Hematopoietic multipotent progenitor cell treated with erythropoietin and hydrocortisone succinate and interleukin-3 and kit ligand, for 8 days (in vitro differentiated cells): ENCODE measurements at places on chromosomes 5 and 9.
A peak's percentile ranks its signal among the peaks of the same experiment; 100 is the strongest.

DNA sequence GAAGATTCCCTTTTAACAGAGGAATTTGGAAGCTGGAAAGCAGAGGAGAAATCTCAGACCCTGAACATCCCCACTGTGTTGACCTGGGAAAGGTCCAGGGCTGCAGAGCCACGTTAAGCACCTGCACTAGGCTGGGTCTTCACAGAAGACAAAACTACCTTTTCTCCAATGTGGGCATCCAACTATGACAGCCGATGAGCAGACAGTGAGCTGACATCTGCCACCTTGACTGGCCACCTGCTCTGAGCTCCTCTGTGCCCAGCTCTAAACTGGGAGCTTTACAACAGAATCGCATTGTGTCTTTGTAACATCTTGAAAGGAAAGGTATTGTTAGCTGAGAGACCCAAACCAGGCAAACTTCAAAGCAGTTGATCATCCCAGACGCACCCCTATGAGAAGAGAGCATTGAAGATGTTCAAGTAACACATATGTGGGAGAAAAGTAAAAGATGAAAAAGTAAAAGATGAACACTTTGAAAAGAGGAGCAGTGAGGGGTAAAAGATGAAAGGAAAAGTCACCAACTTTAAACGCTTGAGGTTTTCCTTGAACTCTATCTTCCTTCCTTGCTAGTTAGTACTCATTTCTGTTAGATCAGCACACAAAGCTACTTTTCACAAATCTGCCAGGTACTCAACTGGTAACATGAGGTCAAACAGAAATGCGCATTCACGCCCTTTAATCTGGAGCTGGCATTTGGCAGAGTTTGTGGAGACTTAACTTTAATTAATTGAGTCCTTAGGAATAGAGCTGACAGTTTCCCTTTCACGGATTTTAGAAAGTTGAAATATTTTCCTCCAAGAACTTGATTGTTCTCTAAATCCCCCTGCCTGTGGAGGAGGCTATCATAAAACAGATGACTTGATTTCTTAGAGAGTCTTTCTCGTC is 53.2 kb upstream of the CTXN3 start:
- DNase-seq = no peak

- DNase-seq = no peak
These were observed 49.7 kb downstream of the MYO10 start for GRCh38 chr5:16886366-16886736.

DNA sequence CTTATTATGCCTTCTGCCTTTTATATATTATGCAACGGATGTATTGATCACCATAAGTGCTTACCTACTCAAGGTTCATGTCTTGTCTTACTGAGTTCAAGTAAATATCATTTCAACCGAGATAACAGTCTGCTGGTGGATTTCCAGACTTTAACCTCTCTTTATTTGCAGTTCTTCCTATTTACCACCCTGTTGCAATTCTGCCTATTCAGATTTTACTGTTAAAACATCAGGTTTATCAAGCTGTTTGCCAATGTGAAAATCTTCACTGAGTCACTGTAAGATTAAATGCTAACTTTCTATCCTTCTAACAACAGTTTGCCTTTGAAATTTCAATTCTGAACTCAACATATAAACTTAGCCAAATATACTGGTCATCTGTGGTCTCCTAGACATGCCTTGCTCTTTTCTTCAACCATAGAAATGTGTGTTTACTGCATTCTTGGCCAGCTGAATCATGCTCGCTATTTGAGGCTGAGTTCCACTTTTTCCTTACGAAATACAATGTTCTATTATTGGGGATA is 471.7 kb upstream of the RORB start:
- DNase-seq = no peak

DNA sequence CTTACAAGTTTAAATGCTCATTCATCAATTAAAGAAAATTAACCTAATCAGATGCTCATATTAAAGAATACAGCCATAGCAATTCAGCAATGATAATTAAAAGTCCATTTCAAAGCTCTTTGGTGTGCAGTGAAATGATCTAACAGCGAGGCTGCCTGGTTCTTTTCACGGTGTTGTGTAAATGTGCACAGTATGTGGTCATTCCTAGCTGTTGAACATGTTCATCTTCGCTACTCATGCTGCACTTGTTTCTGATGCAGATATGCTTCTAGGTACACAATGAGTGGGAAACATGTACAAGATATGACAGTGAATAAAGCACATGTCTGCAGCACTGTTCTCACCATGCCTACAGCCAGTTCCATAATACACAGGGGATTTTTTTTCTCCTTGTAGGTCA is 163.5 kb downstream of the NR2F1-AS1 start:
- DNase-seq = no peak

GRCh38 chr9:99544526-99544925 is 277.2 kb upstream of the NR4A3 start:
- no peak for DNase-seq

GRCh38 chr5:119578937-119579336 is 50.4 kb upstream of the FAM170A start:
- DNase-seq = peak; percentile 80

DNA sequence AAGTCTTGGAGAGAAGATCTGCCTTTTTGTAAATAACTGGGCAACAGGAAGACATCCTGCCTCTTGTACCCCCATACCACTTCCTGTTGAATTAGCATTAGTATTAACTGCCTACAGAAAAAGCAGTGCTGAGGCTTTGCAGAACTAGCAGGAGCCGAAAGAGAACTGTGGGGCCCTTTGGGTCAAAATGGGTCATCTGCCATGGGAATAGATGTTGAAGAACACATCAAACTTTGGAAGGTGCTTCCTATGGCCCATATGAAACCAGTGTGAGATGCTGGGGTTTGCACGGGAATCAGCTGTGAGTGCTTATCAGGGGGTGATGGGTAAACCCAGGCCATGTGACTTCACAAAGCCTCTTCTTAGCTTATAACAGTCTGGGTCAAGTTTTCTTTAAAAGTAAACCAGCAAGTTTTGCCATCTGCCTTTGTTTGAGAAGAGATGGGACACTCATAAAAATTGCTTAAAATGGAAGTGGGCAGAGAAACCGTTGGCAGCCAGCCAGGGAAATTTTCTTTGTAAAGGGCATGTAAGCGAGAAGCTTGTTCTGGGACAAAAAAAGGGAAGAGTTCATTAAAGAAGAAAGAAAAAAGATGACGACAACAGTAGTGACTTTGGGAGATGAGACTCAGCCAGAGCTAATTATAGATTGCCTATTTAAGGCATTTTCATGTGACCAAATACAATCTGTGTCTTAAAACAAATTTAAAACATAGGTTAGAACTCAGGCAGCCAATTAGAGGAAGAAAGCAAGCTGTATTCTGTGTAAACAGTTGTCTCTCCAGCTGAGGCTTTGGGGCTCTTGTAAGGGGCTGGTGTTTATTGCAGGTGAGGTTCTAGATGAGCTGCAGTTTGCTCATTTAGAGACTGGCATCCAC is 4.4 kb downstream of the SLC25A25 start:
- DNase-seq = peak; percentile 74

DNA sequence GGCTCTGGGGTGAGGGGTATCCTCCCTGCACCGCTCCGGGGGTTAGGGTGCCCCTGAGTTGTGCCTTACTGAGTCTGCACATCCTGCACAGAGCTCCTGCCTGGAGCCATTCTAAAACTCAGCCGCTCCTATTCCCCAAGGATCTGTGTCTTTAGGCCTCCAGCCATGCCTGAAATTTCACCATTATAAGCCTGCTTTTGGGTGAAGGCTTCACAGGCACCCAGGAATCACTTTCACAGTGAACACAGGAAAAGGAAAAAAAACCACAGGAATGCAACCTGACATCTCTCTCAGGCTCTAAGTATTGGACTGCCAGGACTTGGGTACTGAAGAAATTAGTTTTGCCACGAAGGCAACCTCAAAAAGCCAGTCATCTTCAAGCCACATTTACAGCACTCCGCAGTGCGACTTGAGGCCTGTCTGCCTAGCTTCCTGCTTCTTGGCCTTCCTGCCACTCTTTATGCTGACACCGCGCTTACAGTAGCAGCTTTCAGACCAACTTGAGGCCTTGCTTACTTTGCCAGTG is 30.9 kb downstream of the GALNT10 start:
- peak; percentile 38 for DNase-seq

DNA sequence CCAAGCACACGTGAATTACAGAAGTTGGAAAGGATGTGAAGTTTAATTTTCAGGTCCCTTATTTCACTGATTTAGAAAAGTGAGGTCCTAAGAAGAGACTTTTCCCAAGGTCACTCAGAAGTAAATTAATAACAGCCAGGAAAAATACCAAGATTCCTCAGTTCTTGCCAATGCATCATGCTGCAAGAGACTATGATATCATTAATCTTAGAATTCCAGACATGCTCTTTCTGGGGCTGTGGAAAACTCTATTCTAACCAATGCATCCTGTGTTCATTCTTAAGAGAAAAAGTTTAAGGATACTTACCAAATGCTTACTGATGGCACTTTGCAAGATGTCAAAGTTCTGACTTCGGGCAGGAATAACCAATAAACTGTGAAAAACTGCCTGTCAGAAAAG is 42.8 kb downstream of the TEX10 start:
- DNase-seq = no peak

DNA sequence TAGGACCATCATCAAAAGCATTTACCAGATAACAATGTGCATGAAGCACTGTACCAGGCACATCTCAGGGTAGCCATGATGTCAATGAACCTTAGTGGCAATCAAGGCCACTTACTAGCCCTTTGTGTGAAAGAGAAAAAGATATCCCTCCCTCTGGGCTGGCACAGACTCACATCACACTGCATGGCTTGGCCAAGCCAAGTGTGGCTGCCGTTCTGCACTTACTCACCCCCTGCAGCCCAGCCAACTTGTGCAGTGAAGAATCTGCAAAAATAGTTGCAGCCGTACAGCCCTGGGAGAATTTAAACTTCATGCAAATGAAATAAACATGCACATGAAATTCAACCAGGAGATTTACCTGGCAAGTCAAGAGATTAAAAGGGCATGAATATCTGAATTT is 333.5 kb downstream of the DEPDC1B start:
- DNase-seq = no peak

DNA sequence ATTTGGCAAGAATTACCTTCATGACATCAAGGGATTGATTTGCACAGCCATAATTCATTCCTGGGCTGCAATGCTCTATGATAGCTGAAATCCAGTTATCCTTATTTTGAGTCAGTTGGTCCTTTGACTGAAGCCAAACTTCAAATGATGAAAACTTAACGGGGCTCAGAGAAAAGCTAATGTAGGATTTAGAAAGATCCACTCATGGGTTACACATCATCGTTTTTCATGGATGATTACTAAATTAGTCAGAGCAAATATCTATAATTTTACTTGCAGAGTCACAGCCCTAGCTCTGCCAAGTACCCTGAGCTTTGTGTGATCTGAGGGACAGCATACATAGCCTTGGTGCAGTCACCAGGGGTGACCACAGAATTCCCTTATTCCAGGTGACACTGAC is 27.3 kb upstream of the MUSK start:
- DNase-seq = no peak

DNA sequence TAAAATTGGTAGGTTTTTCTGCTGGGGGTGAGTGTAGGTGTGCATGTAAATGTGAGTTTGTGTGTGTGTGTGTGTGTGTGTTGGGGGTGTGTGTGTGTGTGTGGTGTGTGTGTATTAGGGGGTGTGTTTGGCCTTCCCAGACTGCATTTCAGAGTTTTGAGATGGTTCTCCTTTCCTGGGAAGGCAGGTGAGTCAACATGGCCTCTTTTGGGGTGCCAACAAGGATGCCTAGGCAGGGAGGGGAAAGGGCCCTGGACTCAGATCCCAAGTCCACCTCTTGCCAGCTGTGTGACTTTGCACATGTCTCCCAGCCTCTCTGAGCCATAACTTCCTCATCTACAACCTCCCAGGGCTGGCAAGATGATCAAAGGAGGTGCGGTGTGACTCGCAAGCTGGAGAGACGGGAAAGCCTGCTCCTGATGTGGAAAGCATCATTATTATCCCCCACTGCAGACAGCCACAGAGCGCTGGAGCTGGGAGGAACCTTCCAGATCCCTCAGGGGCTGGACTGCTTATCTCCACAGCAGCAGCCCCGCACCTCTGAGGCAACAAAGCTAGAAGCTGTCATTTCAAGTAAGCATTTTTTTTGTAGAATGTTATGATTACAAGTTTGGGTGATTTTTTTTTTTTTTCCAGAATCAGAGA is 63.5 kb upstream of the TBC1D2 start:
- DNase-seq = no peak

- DNase-seq = no peak
These were observed 182.1 kb downstream of the RFX3 start for GRCh38 chr9:3343671-3344070.

GRCh38 chr5:163350083-163350482 is 87.3 kb upstream of the CCNG1 start:
- DNase-seq = no peak

DNA sequence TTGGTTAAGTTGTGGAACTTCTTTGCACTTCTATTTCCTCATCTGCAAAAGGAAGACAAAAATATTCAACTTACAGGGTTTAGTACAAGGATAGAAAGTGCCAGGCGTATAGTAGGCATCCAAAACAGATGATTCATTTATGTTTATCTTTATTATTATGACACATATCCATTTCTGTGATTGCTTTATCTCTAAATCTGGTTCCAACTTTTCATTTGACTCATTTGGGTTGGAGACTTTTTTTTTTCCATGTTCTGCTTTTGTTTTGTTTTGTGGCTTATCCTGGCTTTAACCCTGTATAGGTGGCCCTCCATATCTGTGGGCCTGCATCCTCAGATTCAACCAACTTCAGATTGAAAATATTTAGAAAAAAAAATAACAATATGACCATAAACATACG is 186.7 kb upstream of the SLC24A2 start:
- DNase-seq = no peak

DNA sequence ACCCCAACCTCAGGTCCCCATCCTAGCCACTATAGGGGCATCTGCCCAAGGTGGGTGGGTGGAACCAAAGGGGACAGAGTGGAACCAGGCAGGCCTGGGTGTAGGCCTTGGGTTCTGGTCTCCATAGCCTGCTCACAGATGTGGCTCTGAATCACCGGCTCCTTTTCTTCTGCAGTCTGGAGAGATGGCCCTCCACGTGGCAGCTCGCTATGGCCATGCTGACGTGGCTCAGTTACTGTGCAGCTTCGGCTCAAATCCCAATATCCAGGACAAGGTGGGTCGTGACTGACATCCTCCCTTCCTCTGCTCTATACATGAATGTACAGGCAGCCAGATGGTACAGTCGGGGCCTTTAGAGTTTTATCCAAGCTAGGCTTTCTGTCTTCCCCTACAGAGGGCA is 77.3 kb upstream of the CTSL start:
- no peak for DNase-seq

DNA sequence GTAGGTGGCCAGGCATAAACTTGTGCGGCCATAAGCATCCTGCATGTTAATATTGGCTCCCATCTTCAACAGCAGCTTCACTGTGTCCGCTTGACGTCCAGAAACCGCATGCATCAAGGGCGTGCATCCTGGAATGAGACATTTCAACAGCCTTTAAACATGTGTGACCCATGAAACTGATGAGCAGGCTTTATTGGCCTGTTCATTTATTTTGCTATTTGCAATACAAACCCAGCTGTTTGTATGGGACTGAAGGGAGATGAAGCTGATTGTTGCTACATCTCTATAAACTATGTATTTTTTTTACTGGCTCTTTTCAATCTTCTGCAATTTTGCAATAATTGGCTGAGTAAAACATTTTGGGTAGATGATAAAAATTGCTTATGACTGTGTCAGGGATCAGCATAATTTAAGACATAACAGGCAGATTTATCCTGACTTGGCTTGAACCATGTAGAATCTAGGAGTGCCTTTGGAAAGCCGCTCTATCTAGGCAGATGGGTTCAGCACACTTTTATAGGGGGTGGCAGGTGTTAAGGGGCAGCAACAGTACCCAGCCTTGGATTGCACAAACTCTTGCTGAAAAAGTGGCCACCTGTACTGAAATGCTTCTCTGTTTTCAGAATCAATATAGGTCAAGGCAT is 56.9 kb downstream of the ANKRD55 start:
- no peak for DNase-seq

GRCh38 chr5:31113101-31113500 is 80.4 kb upstream of the CDH6 start:
- DNase-seq = no peak
